T-helper 9 cell (primary cell): ENCODE measurements at places on chromosomes 6 and 20.

- DNase-seq = no peak
Measured at GRCh38 chr6:2948228-2949025, 22.9 kb downstream of the SERPINB6 start.

- no peak for DNase-seq
Measured at GRCh38 chr6:47464052-47464451, 13.5 kb upstream of the CD2AP start.

GRCh38 chr20:40197691-40198090, 491.3 kb downstream of the MAFB start:
- DNase-seq = no peak

GRCh38 chr20:9241232-9241692, 172.4 kb downstream of the PLCB4 start:
- DNase-seq = no peak

GRCh38 chr20:10876558-10876957, 202.8 kb upstream of the JAG1 start:
- DNase-seq = no peak

DNA sequence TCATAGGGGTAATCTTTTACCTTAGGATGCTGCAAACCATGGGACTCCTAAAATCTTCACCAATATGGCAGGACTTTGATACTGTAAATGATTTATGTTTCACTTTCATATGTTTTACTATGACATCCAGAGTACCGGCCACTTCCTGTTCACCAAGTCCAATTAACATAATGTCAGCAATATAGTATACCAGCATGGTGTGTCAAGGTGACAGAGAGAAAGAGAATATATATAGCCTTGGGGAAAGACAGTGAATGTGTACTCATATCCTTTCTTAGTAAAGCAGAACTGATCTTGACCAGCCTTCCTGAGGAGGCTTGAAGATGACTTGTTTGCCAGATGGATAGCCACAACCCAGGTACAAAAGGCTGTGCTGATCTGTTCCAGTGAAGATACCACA, 127.9 kb downstream of the NRN1 start:
- DNase-seq = no peak

DNA sequence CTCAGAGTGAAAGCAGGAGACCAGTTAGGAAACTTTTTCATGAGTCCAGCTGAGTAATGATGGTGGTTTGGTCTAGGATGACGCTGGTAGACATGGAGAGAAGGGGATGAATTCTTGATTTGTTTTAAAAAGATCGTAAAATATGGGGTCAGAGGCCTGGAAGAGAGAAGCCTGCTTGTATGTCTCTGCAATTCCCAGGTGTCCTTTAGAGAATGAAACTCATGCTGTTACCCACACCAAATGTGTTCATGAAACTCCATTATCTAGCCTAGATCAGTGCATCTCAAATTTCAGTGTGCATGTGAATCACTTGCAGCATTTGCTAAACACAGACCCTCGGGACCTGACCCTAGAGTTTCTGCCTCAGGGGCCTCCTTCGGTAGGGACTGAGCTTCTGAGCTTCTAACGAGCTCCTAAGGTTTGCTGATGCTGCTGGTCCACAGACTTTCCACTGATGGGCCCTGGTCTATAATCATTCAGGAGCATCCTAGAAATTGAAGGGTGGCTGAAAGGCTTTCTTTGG, 302.0 kb upstream of the PLCB4 start:
- DNase-seq = no peak

DNA sequence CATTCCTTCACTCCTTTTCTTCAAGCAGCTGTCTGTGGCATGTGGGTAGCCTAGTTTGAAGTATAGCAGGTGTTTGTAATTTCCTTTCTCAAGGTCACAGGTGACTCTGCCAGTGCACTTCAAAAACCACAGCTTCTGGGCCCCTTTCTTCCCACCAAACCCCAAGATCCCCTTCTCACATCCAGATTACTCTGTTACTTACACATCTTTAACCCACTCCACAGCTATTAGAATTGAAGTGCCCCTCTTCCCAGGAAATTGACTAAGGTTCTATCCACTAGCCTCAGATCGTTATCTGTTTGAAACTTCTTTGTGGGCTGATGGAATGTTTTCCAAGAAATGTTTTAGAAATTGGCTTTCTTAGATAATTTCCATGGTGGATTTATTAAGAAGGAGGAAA, 150.8 kb downstream of the AHI1 start:
- DNase-seq = no peak

DNA sequence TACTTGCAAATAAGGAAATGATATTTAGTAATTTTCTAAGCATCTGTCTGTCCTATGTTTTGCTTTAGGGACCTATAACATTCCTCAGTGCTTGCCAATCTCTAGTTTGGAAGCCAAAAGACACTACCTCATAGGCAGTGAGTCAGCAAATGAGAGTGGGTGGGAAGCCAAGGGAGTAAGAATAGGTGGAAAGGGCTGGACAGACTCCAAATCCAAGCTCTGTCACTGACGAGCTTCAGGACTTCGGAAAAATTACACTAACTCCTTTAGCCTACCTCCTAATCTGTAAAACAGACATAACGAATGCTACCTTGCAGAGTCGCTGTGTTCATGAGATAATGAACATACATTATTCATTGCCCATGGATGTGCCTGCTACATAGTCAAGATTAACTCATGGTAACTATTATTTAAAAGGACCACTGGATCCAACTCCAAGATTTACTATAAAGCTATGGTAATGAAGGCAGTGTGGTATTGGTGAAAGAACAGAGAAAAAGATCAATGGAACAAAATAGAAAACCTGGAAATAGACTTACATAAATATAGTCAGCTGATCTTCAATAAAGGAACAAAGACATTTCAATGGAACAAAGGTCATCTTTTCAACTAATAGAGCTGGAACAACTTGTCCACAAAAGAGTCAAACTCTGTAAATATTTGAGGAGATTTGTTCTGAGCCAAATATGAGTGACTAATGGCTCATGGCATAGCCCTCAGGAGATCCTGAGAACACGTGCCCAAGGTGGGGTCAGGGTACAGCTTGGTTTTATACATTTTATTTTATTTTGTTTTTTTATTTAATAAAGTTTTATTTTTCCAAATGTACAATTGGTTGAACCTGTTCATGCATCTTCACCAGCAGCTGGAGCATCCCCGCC, 64.1 kb downstream of the FAM50B start:
- DNase-seq = no peak

GRCh38 chr6:116969211-116969863, 92.3 kb downstream of the RFX6 start:
- DNase-seq = no peak

DNA sequence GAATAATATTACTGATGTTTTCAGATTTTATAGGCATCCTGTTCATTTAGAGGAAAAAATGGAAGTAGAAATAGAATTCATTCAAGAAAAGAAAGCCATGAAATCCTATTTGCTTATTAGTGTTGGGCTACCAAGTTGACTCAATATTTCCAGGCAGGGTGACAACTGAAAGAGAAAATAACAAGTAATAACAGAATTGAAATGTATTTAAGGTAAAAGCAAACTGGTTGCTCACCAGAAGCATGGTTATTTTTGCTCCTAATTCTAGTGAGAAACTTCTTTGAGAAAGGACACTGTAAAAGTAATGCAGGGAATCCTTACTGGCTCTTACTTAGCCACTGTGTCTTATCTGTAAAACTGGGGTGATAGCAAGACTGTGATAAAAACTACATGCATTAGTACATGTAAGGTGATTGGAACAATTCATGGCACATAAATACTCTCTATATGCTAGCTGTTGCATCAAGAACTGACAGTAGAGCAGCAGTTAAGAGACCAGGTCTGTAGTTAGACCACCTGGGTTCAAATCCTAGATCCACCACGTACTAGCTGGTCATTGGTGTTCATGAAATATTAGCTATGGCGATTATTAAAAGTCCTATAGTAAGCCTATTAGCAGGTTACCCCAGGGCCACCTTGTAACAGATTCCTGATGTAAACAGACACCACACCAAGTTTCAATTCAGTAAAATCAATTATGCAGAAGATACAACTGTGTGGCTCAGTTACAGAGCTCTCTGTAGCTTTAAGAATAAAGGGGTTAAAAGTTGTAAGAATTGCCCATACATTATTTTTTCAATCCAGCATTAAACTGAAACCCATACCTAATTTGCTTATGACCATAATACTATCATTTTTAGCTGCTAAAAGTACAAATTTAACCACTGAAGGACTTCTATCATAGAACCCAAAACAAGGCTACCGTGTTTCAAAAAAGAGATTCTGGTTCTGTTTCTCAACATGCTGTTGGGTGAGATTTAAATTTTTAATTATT, 159.2 kb upstream of the COL21A1 start:
- DNase-seq = no peak

GRCh38 chr20:40433341-40433861, 255.6 kb downstream of the MAFB start:
- no peak for DNase-seq

DNA sequence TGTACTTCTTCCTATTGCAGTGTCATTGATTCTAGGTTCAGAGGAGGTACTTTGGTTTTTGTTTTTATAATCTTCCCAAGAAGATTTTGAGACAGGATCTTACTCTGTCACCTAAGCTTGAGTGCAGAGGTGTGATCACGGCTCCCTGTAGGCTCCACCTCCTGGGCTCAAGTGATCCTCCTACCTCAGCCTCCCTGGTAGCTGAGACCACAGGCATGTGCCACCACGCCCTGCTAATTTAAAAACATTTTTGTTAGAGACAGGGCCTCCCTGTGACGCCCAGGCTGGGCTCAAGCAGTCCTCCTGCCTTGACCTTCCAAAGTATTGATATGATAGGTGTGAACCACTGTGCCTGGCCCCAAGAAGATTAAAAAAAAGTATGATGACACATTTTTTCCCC, 3.4 kb upstream of the SLC17A5 start:
- no peak for DNase-seq

- DNase-seq = no peak
Measured at GRCh38 chr6:26152226-26153101, 65.2 kb downstream of the HFE start.

DNA sequence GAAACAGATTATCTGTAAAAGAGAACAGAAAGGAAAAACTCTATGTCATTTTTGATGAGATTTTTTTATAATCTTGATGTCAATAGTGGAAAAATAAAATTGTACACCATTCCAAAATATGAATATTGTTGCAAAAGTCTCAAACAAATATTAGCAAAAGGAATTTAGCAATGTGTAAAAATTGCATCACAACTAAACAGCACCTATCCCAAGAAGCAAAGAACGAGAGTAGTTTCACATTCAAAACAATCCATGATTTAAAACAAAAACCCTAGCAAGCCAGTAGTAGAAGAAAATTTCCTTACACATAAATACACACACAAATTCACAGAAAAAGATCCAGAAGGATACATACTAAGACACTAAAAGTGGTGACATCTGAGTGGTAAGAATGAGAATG, 38.4 kb downstream of the LCA5 start:
- DNase-seq = no peak

- DNase-seq = no peak
Measured at GRCh38 chr6:84141521-84141920, 85.9 kb downstream of the CEP162 start.

DNA sequence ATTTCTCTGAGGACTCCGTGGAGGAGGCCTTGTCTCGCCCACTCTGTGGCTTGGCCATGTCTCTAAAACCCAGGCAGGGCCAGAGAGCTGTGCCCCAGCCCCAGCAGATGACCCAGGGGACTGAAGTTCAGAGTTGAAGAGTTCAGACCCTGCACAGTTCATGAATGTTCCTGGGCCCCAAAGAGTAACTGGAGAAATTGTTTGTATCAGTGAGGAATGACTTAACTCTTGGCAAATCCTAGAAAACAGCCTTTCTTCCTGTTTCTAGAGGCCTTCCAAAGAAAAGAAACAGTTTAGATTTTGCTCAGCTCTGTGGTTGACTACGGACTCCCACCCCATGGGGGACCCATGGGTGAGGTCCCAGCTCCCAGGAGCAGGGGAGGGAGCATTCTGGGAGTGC, 62.1 kb upstream of the EYA2 start:
- DNase-seq = no peak

DNA sequence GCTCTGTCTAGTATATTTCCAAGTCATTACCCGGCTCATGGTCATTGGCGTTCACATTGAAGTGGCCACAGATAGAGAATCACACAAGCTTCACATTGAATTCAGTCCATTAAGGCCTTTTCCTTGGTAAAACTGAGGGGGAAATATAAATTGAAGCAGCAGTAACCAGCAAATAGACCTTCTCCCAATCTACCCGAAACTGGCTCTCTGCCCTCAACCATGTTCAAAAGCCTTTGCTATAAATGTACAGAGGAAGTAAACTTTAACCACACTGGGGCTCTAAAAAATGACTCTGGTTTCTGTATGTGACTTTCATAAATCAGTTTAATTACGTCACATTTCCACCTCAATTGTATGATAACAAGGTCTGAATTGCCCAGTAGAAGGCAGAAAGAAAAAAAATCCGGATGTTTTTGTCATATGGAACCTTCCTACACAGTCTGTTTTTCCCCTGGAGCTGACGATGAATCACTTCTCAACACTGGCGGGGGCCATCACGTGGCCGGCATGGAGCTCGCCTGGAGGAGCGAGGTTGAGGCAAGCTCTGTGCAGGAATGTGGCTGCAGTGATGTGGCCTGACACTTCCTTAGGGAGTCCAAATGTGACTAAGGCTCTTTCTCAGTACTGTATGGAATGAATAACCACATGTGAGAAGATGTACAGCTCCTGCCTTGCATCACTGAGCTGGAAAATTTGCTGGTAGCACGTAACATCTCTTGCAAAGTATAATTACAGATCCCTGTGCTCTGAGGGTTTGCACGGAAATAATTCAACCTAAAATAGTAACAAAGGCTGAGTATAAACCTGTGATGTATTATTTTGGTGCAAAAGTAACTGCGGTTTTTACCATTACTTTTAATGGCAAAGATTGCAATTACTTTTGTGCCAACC, 58.6 kb upstream of the SNX9 start:
- peak; percentile 82 for DNase-seq

DNA sequence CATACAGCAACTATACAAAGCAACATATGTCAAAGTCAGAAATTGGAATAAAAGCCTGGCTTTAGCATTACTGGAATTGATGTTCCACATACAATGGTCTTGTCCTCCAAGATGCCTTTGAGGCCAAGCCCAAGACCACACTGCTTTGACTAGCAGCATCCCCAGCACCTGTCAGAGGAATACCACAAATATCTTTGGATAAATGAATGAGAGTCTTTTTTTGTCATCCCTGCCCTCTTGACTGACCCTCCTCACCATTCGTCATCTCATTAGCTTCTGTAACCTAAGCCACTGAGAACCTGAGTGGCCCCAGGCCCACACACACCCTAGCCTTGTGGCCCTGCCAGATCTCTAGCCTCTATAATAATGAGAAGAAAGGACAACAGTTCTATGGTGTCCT, 48.5 kb downstream of the TNFRSF21 start:
- DNase-seq = no peak

GRCh38 chr20:43961541-43962471, 47.2 kb downstream of the TOX2 start:
- DNase-seq = no peak

DNA sequence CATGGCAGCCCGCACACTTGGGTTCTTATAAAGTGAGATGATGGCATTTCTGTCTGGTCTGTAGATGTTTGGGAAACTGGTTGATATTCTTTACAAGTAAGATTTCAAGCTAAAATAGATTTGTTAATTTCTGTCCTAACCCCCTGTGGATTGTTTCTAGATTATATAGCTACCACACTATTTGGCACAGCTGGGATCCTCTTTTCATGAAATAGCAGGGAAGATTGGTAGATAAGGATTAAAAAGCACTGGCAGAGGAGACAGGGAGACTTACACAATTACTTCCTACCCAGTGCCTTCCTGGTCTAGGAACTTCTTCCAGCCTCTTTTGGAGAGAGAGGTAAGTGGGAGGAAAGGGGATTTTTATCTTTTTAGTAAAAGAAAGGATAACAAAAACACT, 13.2 kb upstream of the ATXN1 start:
- DNase-seq = no peak
